ENCODE measurements at places on chromosomes 6 and 20. TPM values are rescaled to one million over a fixed set of nuclear protein-coding genes. Genes with fewer than 3 reads are reported as not detected.

Gene DLL1
- total RNA-seq: 5.5 TPM

GRCh38 chr20:58130581-58130980 lies 97.9 kb downstream of the ANKRD60 start:
- no peak for DNase-seq

- no peak for DNase-seq
Measured at GRCh38 chr20:46468508-46468907, 44.9 kb downstream of the ZNF334 start.

Gene RFX6
- total RNA-seq: not detected

DNA sequence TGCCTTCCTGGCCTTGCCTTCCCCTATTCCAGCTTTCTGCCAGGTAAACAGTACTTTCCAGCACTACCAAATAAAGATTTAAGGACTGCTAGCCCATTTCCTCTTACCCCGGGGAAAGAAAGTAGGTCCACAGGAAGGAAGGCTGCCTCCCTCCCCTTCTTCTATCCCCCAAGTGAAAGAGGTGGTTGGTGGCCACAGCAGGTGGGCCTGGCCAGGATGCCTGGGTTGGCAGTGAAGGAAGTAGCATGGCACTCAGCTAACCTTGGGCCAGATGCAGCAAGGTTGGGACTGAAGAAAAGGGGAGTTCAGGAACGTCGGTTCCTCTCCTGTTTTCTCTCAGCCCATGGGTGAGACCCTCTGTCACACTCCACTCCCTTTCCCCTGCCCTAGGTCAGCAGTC lies 8.9 kb downstream of the NFKBIL1 start:
- no peak for DNase-seq

Gene NKX2-2
- not detected for total RNA-seq

- no peak for DNase-seq
Measured at GRCh38 chr6:79146421-79146820, 68.4 kb upstream of the PHIP start.

DNA sequence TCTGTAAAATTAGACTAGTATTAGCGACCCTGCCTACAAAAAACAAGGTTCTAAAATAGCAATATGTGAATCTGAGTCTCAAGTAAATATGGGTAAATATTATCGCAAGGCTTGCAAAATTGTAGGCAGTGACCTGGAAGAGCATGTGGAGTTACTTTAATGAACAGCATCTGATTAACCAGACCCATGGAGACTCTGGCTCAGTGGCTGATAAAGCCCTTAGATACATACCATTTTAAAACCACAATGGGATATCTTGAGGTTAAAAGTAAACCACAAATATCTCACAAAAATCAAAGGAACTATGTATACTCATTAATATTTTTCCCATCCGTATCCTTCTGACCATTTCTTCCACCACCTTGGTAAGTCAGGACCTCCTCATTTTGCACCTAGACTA lies 187.0 kb downstream of the MTFR2 start:
- DNase-seq: no peak

Gene COX7A2
- 691 TPM for total RNA-seq

DNA sequence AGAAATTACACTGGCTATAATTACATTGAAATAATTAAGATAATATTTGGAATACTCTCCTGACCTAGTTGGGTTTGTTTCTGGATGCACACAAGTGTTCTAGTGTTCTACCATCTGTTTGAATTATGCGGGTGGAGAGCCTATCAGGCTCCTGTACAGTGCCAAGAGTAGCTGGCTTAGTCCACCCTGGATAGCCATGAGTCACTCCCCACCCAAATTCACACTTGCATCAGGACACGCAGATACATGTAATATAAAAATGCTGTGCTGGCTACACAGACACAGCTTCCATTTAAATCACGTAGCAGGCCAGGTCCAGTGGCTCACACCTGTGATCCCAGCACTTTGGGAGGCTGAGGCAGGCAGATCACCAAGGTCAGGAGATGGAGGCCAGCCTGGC lies 686.2 kb upstream of the SLC35B3 start:
- DNase-seq: no peak

GRCh38 chr6:80388507-80388906 lies 282.0 kb downstream of the BCKDHB start:
- DNase-seq: no peak
